NCI-H226 (cell line): ENCODE measurements at places on chromosomes 2 and 18.

- no peak for DNase-seq
Measured at GRCh38 chr2:120442923-120443571, 97.1 kb downstream of the INHBB start.

- no peak for DNase-seq
Measured at GRCh38 chr2:215772634-215773563, 240.5 kb downstream of the MREG start.

DNA sequence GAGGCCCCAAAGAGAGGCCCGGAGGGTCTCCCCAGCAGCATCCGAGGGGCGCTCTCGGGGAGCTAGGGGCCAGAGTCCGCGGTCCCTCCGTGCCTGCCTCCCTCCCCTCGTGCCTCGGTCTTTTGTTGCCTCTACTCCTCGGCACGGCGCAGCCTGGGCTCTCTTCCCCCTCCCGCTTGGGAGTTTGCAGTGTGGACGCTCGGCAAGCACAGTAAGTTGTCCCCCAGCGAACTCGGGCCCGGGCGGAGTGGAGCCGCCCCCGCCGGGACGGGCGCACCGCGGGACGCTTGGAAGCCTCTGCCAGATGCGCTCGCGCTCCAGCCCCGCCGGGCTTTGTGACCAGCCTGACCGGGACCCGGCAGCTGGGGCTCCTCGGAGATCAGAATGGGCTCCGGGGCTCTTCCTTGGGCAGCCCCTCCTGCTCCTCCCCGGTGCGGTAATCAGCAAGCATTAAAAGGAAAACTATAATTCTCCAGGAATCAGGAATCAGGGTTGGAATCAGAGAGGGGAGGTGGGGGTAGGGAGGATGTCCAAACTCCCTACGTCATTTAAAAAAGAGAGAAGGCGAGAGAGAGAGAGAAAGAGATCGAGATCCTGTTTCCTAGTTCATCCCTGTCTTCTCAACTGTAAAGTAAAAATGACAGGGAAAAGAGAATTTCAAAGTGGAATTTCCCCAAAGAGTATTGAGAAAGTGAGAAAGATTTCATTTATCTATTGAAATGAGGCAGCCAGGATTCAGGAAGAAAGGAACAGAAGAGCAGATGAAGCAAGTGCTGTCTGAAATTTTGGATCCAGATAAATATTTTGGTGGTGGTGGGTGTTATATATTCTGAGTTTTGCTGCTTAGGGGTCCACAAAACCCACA lies 786 bp upstream of the TMEM200C start:
- DNase-seq, result no peak

GRCh38 chr2:196445991-196446390 lies 193.5 kb upstream of the CCDC150 start:
- DNase-seq, result no peak

DNA sequence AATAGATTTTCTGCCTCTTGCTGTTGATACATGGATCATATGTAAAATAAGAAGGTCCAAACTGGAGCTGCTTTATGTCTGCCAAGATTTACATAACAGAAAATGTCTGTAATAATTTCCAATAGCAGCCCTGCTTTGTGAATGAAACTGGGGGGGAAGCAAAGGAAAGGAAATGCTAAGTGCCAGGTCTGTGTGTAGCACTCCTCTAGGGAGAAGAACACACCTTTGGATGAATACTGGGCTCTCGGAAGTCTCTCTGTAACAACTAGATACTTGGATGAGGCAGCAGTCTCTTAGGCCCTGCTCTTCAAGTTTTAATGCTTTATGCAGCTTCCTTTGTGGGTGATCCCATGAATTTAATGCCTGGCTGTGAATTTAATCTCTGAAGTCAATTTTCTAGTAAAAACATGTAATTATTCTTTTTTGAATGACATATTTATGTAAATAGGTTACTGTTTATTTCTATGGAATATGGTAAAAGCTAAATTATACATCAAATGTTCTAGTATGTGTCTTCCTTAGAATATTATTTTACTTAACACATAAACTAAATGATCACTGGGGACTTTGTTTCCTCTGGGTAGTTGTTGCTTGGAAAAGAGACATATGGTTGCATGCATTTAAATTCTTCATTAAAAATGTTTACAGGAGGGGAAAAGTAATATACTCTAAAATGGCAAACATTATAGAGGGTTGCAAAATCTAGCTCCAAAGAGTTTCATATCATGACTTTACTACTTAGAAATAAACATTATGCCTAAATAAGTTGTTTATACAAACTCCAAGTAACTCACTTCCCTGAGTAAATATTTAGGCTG lies 336.6 kb upstream of the CWC22 start:
- DNase-seq, result no peak

DNA sequence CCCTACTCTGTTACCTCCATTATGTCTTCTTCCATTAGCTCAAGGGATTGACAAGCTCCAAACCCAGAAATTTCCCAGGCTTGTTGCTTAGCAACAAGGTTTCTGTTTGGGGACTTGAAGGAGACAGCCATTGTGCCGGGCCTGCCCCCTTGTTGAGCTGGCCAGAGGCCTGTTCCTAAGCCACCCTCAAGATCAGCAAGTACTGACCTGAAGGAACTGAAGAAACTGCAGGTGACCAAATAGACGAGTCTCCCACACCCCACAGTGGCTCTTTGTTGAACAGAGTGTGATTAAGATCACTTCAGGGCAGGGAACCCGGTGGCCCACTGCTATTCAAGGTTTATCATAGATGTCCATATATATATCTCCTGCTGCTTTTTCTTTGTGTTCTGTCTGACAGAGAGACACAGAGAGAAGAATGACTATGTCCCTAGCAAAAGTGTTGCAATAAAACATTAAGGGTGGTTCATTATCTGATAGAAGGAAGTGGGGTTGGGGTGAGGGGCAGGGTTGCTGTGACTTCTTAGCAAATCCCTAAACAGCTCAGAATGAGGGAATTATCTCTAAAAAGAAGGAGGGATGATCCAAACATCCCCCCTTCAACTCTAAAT lies 69.2 kb downstream of the RNF144A start:
- no peak for DNase-seq

- no peak for DNase-seq
Measured at GRCh38 chr2:4090668-4091630, 387.6 kb downstream of the DCDC2C start.

DNA sequence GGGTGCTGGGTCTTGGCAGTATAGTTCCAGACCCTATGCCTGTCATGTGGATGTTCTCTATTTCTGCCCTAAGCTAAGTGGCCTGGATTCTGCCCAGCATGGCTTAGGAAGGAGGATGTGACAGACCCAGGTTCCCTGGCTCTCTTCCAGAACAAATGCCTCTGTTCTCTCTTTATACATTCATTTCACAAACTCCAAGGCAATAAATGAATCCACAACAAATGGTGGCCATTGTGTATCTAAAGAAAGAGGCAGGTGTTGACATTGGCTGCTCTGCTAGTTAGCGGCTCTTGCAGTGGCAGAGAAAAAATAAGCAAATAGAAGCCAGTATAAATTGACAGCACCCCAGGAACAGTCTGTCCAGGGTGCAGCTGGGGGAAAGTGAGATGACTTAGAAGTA lies 298.6 kb downstream of the SUCLG1 start:
- no peak for DNase-seq
